ENCODE measurements at places on chromosomes 6 and 20. TPM values are rescaled to one million over a fixed set of nuclear protein-coding genes. Genes with fewer than 3 reads are reported as not detected.

DNA sequence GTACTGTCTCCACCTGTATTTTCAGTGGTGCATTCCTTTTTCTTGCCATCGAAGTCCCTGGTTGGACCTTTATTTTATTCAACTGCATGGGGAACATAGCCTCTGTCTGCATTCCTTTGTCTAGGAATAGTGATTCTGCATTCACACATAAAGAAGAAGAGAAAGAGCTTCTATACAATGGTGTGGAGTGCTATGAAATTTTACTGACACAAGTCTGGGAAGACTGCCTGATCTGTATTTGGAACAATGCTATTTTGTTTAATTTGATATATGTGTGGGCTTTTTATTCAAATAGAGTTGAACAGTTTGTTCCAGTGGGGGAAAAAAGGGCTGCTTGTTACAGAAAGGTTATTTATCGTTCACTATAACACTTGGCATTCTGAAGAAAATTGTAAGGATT, 375.7 kb upstream of the POU3F2 start:
- no peak for DNase-seq

GRCh38 chr6:38151580-38152500, 332.3 kb downstream of the ZFAND3 start:
- DNase-seq, result no peak

DNA sequence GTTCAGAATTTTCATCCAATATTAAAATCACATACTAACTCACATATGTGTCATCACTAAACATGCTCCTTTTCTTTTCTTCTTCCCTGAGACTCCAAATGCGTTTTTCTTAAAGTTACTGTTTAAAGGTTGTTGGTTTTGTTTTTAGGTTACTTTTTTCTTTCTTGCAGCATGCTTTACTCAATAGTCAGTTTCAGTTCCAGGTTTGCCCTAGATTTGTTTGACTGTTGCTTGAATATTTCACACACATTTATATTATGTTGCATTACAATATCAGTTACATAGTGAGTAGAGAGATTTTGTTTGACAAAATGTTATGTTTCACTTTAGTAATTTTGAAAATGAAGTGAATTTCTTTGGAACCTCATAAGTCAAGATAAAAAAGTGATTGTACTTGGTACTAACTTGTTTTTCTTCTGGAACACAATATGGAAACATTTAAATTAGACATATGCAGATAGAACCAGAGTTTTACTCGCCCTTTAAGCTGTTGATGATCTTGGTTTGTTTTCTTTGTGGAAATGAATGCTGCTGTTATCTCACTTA, 27.3 kb downstream of the FNDC1 start:
- no peak for DNase-seq

GRCh38 chr6:130679684-130680083, 147.5 kb upstream of the SMLR1 start:
- no peak for DNase-seq

DNA sequence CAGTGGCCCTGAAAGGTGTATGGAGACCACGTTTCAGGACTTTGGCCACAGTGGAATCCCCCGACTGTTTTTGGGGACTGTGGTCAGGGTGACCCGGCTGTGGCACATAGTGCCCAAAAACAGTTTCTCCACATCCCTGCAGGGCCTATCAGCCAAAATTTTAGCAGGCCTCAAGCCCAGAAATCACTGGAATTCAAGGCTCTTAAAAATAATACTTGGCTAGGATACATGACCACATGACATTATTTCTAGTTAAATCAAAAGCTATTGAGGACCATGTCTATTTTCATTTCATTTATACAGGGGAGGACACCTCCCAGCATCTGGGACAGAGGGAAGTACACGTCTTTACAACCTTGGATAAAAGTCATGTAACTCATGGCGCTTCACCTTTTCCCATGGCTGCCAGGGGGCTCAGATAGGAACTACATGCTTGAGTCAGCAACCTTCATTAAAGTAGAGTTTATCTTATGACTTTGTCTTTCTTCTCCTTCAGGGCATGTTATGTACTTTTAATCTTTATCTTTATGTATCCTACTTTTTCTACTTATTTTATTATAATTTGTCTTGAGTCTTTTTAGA, 70.8 kb upstream of the CD93 start:
- DNase-seq, result no peak

WFDC5 gene
- total RNA-seq, result not detected

HCRTR2 gene
- total RNA-seq, result not detected

- no peak for DNase-seq
Measured at GRCh38 chr20:6121504-6121903, 1.3 kb downstream of the FERMT1 start.

- no peak for DNase-seq
Measured at GRCh38 chr6:161116554-161116953, 125.0 kb downstream of the MAP3K4 start.

- DNase-seq, result no peak
Measured at GRCh38 chr20:556984-557383, 13.4 kb upstream of the CSNK2A1 start.

DNA sequence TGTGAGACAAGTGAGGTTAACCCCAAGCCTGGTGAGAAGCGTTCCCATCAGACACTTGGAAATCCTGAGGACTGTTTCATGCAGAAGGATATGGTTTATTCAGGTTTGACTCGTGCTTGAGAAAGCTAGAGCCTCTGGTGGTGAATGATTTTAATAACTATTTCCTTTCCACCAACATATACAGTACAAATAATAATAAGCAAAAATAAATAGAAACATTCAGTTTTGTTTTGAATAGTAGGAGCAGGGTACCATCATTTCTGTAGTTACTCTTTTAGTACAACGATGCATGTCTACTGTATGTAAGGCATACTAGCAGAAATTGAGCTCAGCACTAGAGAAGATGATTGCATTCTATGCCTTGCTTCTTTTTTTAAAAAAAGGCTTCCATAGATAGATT, 33.5 kb downstream of the PLG start:
- no peak for DNase-seq

DNA sequence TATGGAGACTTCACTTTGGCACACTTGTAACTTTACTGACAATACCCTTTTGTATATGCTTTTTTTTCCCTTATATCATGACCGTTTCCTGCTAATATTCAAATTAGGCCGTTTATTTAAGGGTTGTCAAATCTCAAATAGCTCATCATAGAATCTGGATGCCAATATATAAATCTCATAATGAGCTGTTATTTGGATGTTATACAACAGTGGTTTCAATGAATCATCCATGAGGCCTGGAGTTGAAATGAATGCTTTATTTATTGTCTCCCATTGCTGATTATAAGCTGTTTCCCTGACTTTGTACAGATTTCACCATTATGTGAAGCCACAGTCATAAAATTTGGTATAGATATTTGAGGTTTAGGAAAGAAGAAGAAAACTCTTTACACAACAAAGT, 256.1 kb downstream of the PLCB1 start:
- DNase-seq, result no peak

DNA sequence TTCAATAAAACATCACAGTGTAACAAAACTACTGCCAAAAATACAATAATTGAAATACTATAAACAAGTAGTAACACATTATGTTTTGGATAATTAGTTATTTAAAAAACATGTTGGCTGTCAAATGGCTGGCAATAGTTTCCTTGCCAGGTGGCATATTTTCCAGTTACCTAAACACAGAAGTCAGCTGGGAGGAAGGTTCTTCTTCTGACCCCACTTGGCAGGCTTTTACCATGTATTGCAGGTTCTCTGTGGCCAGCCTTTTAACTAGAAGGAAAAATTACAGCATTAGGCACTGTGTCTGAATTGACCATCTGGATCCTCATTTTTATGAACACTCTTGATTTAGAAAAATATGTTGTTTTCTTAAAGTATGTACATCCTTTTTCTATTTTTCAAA, 131.4 kb downstream of the MMS22L start:
- DNase-seq, result no peak

DNA sequence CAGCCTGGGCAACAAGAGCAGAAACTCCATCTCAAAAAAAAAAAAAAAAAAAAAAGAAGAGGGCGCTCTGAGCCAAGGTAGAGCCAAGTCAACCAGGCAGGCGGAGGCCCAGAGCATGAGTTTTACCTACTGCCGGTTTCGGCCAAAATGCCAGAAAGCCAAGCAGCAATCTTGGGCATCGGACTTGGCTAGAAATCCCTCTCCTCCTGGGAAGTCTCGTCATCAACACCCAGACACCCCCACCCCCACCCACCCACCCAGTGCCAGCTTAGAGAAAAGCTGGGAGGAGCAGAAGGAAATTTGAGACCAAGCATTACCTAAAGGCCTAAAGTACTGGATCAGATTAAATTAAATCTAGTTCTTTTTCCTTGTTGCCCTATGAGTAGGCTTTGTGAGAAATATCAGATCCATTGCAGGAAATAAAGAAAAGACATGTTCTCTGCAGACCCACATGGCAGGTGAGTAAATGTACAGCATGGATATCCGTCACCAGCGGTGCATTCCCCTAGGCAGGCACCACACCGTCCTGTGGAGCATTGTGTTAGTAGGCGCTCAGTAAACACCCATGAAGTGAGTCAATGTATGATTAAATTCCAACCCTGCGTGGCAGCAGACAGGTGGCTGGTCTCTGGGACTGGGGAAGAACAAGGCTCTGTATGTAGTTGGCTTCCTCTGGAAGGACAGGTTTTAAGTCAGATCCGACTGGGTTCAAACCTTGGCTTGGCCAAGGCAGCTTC, 21.0 kb downstream of the RIPOR3 start:
- DNase-seq, result no peak
